ENCODE measurements at places on chromosomes 1 and 21. TPM values are rescaled to one million over a fixed set of nuclear protein-coding genes. Genes with fewer than 3 reads are reported as not detected.

The OR14A16 gene
- polyA plus RNA-seq: not detected

The DNALI1 gene
- polyA plus RNA-seq: 17.4 TPM

The IARS2 gene
- 25.7 TPM for polyA plus RNA-seq

The KRTAP19-5 gene
- polyA plus RNA-seq: not detected

The CD244 gene
- not detected for polyA plus RNA-seq

The CDK18 gene
- 2.5 TPM for polyA plus RNA-seq

The SEC16B gene
- 0.32 TPM for polyA plus RNA-seq

The LHX8 gene
- polyA plus RNA-seq: 0.30 TPM

DNA sequence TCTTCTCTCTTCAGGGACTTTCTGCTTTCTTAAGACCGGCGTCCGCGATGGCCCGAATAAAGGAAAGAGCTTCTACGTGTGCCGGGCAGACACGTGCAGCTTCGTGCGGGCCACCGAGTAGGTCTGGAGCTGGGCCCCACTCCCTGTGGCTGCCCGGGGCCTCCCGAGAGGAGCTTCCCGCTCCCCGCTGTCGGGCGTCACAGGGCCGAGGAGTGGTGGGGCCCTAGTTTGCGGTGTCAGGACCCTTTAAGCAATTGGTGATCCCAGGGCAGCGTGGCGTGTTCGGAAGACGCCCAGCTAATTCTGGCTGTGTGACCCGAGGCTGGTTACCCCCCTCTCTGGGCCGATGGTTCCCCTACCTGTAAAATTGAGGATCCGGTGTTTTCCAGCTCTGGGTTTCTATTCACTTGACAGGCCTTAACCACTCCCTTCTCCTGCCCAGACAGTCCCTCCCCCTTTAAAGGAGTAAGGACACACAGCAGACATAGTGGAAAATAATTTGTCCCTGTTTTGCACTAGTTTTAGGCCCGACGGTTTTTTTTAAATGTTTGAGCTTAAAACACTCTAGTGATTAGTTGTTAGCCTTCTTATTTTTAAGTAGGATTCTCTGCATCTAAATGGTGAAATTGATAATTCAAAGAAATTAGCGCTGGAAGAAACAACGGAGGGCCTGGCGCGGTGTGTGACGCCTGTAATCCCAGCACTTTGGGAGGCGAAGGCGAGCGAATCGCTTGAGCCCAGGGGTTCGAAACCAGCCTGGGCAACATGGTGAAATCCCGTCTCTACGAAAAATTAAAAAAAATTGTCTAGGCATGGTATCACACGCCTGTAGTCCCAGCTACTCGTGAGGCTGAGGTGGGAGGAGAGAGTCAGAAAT lies 553 bp downstream of the TTF2 start:
- peak; percentile 61 for DNase-seq

- DNase-seq: no peak
Measured at GRCh38 chr1:20648946-20649345, 12.2 kb downstream of the DDOST start.

DNA sequence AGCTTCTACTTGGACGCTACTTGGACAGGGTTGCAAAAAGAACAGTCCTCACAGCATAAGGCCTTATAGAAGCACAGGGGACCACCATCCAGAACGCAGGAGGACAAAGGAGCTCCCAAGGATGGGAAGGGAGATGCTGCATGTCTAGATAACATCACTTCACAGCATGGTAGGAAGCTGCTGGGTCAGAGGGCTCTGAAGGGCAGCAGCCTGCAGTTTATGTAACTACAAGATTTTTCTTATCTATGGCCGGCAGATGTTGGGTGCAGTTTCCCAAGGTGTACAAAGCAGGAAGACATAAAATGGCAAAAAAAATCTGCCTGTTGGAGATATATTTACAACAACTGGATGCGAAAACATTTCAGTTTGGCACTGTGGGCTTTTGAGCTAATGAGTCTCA lies 45.3 kb upstream of the SLC5A9 start:
- no peak for DNase-seq

DNA sequence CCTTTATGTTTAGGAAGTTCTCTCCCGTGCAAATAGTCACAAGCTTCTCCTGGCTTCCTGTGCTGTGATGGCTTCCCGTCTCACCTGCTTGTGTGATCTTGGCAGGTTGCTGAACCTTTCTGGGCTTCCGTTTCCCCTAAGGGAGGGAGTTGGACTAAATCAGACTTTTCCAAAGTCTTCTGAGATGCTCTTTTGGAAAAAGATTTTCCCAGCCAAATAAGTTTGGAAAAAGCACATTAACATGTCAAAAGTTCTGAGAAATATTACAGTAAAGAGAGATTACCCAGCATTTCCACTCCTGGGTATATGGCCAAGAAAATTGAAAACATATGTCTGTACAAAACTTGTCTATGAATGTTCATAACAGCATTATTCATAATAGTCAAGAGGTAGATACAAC lies 36.0 kb upstream of the TENT5C start:
- DNase-seq: peak; percentile 4

DNA sequence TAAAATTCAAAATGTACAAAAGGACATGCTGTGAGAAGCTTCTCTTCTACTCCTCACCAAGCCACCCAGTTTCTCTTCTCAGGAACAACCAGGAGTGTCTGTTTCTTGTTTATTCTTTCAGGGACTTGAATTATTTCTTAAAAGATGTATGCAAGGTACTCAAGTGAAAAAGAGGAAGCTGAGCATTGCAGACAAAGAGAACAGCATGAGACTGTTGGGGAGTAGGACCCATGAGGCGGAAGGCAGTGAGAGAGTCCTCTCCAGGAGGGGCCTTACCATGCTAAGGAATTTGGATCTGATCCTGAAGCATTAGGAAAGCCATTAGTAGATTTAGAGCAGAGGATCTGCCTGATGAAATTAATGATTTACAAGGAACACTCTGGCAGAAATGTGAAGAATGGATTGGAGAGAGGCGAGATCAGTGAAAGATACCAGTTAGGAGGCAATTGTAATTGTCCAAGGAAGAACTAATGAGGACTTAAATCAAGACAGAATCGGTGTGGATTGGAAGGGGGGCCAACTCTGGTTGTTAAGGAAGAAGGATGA lies 14.7 kb upstream of the SSX2IP start:
- DNase-seq: no peak

DNA sequence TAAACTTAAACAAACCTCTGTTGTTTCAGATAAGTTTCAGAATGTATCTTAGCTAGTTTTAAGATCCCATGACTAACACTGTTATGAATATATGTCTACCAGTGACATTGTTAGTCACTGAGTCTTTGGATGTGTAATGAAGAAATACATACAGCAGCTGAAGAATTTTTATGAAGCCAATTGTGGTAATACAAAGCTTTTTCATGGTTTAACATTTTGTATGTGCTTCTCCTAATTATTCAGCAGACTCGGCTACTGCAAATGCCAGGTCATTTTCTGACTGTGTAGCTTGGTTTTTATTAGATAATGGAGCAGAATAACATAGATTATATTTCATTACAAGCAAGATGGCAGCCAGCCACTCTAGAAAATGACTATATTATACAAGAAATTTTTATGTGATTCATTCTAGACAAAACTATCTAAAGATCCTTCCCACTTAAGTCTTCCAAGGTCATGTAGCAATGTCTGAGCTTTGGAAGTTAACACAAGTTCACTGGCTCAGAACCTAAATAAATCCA lies 147.8 kb downstream of the TNFSF18 start:
- DNase-seq: no peak

DNA sequence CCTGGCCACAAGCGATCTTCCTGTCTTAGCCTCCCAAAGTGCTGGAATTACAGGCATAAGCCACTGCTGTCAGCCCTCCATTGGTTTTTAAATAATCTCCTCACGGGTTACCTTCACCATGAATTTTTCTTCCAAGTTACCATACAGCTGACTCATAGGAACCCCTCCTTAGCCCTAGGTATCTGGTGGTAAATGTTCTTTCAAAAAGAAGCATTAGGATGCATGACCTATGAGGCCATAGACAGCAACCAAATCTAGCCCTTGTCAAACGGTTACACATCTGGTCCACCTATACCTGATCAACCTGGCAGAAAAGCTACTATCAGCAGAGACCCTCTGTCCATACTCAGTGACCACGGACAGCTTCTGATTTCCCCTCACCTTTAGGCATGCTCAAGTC lies 12.7 kb upstream of the DEGS1 start:
- no peak for DNase-seq

- no peak for DNase-seq
Measured at GRCh38 chr1:211715971-211716370, 40.5 kb upstream of the NEK2 start.

DNA sequence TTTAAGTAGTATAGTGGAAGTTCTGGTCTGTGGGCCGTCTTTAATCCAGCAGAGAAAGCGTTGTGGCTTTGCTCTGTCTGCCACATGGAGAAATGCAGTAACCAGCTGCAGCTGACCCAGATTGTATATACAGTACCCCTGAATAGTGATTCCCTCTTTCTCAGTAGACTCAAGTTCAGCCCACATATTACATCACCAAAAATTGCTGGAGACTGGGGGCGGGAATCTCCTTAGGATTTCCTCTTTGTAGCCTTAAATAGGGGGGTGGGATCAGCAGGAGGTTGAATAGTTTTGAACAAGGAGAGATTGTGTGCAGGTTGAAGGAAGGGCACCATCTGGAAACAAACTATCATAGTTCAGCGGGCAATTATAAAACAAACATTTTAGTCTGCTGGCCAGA lies at the start of gene ANGPTL1:
ANGPTL1 (minus strand) TSS at position 134 of the 400 bp plus-strand sequence. CDS start 5,301 bp downstream, outside the sequence.
- DNase-seq: no peak

DNA sequence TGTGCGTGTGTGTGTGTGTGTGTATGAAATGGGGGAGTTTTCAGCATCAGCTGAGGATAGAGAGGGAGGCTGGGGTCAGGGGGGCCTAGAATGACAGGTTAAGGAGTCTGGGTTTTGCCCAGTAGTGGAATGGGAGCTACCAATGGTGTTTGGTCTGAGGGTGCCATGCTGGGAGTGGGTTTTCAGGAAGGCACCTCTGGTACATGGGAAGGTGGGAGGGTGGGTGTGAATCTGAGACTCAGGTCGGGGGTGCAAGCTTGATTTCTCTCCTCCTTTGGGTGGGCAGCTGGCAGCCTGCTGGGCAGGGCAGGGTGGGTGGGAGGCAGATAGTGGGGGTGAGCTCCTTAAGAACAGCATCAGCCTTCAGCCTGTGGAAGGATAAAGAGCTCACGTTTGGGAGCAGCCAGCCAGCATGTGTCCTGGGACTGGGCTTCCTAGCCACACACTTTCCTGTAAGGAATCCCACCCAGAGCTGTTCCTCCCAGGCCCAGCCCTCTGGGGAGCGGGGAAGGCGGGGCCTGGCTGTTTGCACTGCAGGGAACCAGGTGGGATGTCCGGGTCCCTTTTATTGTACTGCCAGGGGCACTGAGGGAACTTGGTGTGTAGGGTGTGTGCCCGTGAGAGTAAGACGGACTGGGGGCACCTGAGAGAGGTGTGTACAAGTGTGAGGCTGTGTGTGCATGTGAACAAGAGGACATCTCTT lies 152.8 kb downstream of the FOXD2 start:
- DNase-seq: no peak

DNA sequence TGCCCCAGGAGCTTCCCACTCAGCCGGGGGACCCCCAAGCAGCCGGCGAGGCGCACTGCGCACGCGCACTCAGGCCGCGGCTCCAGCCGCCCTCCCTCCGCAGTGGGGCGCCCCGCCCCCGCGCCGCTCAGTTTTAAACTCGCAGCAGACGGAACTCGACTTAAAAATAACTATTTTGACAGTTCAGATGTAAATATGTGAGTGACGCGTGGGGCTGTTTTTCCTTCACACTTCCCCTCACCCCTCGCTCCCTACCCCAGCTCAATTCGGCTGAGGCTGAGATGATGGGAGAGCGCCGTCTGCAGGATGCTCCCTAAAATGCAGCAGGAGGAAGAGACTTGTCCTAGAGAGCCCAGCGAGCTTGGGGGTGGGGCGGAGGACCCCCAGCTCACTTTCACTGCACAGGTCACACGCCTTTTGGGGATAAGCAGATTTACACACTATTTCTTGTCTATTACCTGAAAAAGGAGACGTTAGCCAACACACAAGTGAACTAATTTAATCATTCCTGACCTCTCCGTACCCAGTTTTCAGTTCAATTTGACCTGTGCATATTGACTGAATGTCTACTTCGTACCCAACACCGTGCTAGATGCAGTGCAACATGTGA lies 8.9 kb upstream of the LEMD1 start:
- no peak for DNase-seq

DNA sequence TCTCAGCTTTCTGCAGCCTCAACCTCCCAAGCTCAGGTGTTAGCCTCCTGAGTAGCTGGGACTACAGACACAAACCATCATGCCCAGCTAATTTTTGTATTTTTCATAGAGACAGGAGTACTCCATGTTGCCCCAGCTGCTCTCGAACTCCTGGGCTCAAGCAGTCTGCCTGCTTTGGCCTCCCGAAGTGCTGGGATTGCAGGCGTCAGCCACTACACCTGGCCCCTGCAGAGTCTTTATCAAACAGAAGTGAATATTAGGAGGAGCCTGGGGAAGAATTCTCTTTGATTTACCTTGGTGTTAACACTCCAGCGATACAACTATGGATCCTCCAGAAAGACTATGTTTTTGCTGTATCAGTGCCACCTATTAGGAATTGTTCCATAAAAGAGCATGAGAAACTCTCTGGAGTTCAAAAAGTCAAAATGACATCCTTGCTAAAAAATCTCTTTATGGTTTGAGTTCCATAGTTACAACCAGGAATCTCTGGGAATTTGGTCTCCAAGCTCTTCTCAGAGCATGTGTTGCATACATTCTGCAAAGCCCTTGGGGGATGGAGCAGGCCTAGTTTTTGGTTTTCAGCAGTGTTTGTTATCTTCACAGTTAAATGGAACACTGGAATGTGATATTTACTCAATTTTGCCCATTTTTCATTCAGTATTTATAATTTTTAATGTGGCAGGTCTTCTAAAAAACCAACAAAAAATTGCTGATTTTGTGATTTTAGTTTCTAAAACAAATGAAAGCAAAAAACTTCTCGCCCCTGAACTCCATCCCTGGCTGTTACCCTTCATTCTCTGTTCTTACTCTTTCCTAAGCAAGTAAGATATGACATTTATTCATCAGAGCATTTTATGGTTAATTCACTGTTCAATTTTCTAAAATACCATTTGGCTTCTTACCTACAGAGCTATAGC lies 77.3 kb downstream of the OLFML2B start:
- no peak for DNase-seq

DNA sequence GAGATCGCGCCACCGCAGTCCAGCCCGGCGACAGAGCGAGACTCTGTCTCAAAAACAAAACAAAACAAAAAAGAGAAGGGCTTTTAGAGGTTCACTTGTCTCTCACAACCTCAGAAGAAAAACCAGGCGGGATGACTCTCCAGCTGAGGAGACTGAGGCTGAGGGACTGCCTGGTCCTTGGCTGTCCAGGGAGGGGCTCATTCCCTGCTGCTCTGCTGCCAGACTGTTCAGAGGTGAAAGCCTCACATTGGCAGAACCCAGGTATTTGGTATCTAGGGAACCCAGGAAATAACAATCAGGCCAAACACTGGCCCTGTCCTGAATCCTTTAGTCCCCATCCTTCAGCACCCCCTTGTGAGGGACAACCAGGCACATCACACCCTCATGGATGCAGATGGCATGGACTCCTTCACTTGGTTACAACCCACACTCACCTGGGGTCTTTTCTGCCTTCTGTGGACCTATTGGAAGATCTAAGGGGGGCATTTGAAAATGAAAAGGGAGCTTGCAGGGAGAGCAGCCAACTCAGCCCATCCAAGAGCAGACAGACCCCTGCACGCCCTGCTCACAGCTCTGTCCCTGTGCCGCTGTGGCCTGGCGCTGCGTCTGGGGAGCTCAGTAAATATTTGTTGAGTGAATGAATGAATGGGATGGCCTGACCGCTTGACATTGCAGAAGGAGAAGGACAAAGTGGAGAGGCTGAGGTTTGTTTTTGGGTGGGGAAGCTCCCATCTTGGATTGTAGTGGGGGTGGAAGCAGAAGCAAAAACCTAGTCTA lies 33.4 kb downstream of the CD247 start:
- no peak for DNase-seq

Data from SK-N-SH (cell line).